ENCODE measurements at places on chromosomes 13 and 19.

GRCh38 chr13:22111152-22111783 lies 440.4 kb downstream of the FGF9 start:
- DNase-seq = no peak

- no peak for DNase-seq
Measured at GRCh38 chr19:2532252-2533071, 56.5 kb downstream of the GADD45B start.

DNA sequence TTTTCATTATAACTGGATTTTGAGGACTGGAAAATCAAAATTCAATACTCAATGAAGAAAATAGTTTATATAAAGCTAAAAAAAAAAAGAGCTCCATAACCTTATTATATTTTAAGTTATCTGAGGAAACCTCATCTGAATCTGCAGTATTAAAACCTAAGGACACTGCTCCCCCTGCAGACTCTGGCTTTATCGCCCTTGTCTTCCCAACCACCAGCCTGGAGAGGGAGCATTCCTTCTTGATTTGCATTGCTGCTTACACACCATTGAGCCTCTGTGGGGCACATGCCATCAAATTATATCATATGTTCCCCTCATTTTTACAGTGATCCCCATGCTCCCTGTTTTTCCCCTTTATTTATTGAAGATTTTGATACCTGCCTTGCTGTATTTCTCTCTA lies 871.4 kb upstream of the GPC6 start:
- DNase-seq = no peak

GRCh38 chr13:24269821-24270220 lies 39.6 kb upstream of the C1QTNF9 start:
- DNase-seq = no peak

GRCh38 chr13:21040120-21040826 lies 21.1 kb downstream of the LATS2 start:
- DNase-seq = no peak

GRCh38 chr13:98233127-98233526 lies 56.1 kb upstream of the RNF113B start:
- no peak for DNase-seq

- DNase-seq = no peak
Measured at GRCh38 chr19:54312436-54313377, at the start of gene LILRA5. LILRA5 (minus strand) TSS chr19:54313166; CDS start chr19:54313019, 147 bp downstream.

- no peak for DNase-seq
Measured at GRCh38 chr13:92313382-92313781, 913.2 kb upstream of the GPC6 start.

- DNase-seq = no peak
Measured at GRCh38 chr13:98959786-98960605, 17.9 kb downstream of the DOCK9 start.

DNA sequence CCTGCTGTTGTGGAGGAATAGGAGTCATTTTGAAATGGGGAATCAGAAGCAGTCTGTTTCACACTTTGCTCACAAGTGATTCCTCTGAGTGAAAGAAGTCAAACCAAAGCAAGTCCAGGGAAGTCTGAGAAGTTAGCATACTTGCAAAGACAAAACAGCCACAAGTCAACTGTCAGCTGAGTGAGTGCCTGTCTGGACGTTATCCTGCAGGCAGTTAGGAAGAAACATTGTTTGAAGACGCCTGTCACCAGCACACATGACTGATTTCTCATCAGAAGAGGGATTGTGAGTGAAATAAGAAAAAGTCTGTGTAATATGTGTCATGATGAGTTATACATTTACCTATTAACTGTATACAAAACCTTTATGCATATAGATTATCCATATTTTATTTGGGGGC lies 153.5 kb downstream of the KCNRG start:
- DNase-seq = no peak

DNA sequence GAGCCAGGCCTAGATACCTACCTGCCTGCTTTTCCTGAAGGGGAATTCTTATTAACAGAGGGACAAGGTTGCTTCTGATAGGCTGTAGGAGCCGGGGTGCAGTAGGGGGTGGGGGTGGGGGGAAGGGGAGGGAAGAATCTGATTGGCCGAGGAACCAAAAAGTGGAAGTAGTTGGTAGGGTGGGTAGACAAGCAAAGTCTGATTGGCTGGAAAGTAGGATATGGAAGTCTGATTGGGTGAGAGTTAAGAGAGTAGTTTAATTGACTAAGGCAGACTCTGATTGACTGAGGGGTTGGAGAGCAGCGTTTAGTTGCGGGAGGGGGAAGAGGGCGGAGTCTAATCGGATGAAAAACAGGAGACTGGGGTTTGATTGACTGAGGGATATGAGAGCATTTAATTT lies 9.4 kb upstream of the CYP4F22 start:
- DNase-seq = no peak

DNA sequence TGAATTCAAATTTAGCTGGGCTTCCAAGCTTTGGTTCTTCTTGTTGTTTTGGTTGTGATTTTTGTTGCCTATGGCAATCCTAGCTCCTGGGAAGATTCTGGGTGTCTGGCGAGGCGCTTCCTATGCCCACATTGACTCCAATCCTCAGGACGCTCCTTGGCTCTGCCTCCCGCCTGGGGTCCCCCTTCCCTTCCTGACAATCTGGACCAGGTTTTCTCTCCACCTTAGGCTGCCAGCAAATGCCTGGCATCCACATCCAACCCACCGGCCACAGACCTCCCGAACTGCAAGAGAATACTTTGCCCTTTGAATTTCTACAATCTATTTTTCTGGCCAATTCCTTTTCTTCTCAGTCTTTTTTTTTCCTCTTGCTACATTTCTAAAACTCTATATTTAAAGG lies 186.9 kb upstream of the UBL3 start:
- no peak for DNase-seq

- no peak for DNase-seq
Measured at GRCh38 chr13:109366525-109366924, 419.9 kb downstream of the IRS2 start.

DNA sequence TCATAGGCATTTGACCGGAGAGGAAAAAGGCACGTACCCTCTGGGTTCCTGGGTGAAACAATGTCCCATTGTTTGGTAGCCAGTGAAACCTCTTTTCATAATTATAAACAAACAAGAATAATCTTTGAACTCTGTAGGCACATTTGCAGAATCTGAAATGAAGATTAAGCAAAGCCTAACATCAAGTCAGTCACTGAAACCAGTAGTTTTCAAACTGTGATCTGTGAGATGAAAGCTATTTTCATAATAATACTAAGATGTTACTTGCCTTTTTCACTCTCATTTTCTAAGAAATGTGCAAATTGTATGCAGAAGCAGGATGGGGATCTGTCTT lies 105.4 kb downstream of the WDFY2 start:
- no peak for DNase-seq

- DNase-seq = no peak
Measured at GRCh38 chr19:33171916-33172359, 22.2 kb upstream of the LRP3 start.

- no peak for DNase-seq
Measured at GRCh38 chr19:17296976-17297375, 6.2 kb downstream of the ABHD8 start.

DNA sequence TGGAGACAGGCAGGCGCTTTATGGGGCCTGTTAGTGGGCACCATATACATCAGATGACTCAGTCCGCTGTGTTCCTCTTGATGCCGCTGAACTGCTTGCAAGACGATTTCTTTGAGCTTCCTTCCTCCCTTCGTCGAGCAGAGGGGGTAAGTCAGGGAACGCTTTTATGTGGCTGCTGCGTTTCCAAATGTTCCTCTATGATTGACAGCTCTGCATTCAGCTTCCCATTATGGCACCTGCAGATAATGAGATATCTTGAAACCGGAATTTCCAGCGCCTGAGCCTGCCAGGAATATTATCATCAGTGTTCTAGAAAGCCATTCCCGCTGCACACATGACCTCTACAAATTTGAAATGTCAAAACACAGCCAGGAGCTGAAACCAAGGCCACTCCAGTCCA lies 257.0 kb downstream of the TSHZ3 start:
- DNase-seq = no peak

DNA sequence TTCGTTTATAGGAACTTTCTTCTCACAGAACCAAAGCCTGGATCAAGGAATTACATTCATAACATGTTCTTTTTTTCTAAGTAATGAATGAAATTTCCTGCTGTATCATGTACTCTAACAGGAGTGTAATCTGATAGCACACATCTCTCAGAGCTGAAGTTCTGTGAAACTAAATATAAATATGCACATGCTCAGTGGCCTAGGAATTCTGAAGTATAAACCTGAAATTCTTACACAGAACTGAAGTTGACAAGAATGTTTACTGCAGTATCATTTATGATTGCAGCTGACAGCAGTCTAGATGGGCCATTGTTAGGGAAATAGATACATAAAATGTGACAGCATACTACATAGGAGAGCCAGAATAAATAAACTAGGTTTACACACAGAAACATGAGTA lies 54.5 kb downstream of the USP12 start:
- DNase-seq = no peak

GRCh38 chr13:99987154-99988019 lies 5.8 kb downstream of the ZIC2 start:
- no peak for DNase-seq

- no peak for DNase-seq
Measured at GRCh38 chr13:112670864-112671263, 19.0 kb upstream of the ATP11A start.

DNA sequence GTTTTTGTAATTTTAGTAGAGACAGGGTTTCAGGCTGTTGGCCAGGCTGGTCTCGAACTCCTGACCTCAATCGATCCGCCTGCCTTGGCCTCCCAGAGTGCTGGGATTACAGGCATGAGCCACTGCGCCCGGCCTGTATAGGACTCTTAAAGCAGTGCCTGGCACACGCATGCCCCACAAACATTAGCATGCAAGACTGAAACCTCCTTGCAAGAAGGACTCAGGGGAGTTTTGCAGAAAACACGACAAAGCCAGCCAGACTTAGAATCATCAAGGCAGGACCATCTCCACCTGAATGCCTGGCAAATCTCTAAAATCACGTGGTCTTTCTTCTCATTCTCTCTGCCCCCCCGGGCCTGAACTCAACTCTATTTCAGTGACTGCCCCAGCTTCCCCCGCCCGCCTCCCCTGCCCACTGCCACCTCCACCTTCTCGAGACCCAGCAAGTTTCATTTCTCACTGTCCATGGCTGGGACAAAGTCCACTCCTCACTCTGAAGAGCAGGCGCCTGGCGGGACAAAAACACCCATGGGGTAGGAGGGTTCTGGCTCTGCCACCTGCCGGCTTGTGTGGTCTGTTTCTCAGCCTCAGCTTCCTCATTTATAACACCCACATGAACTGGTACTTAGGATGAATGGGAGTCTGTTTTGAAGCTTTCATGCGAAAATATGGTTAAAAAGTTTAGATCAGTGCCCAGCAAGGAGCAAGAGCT lies 2.4 kb downstream of the TICAM1 start:
- DNase-seq = no peak

DNA sequence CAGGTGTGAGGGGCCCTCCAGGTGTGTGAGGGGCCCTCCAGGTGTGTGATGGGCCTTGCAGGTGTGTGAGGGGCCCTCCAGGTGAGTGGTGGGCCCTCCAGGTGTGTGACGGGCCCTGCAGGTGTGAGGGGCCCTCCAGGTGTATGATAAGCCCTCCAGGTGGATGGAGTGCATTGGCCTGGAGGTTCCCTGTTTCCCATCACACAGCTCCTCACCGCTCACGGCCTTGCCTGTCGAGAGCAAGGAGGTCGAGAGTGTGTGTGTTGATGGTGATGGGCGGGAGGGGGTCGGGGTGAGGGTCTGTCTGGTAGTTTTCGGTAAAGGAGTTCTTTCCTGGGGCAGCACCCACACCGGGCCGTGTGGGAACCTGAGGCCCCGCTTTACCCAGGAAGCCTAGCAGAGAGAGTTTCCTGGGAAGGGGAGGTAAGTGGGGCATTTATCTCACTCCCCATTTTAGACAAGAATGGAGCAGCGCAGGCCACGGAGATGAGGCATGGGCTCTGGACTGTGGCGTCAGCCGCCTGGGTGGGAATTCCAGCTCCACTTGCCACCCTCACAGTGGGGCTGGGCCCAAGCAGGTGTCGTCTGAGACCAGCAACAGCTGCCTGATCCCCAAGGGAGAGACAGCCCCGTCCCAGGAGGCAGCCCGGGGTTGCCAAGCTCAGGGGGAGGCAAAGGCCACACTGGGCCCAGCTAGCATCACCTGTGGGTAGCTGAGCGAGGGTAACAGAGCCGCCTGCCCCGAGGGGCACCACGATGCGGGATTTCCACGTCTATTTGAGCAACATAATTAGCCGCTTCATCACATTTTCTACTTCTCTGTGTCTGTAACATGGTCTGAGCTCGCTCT lies 10.9 kb upstream of the GAS6 start:
- no peak for DNase-seq

DNA sequence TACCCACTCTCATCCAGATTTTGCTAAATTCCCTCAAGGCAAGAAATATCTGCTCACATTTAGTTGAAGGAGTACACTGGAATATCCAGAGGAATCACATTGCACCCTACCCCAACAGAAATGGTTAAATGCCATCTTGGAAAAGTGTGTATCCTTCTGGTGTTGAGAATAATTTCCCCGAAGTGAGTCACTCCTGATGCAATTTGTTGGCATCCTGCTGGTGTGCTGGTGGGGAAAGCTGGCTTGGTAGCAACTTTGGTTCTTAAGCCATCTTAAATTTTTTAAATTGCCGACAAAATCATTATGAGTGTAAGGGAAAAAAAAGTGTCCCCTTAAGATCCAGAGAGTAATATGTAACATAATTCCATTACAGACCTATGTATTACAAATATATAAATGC lies 337.3 kb upstream of the DACH1 start:
- DNase-seq = no peak

GRCh38 chr19:1847684-1848398 lies 442 bp downstream of the REXO1 start:
- peak; percentile 55 for DNase-seq

DNA sequence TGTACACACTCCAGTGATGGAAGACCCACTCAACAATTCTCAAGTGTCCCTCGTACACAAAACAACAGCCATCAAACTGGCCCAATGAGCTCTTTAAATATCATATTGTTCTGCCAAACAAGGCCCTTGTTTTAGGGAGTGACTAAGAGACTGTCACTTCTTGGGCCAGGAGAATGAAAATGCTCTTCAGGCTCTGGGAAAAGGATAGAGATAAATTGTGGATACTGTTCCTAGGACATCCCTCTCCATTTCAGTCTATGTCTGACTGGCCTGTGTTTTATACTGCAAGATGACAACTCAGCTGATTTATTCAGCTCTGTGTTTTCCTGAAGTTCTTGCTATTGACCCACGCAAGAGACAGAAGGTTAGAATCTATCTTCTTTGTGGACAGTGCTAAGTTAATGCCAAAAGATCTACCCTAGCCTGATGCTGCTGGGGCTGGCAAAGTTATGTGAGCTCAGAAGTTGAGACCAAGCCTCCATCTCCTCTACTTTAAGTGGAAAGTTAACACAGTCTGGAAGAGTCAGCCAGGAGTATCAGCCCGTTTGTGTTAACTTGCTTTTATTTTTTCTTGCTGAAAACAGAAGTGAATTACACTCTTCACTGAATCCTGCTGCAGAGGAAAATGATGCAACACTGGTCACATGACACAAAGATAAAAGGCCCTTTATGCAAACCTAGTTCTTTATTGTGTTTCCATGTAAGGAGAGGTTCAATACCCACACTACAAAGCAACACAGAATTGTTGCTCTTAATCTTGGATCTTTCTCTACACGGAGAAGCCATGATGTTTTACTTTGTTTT lies 14.6 kb downstream of the FRY start:
- DNase-seq = no peak
